ENCODE measurements at places on chromosomes 1 and 21.

GRCh38 chr1:24881034-24881433 is 49.0 kb downstream of the RUNX3 start:
- no peak for DNase-seq

- no peak for DNase-seq
Measured at GRCh38 chr1:193538003-193538354, 351.6 kb upstream of the B3GALT2 start.

GRCh38 chr1:184163674-184164465 is 112.3 kb downstream of the TSEN15 start:
- DNase-seq: no peak

GRCh38 chr1:17381161-17381560 is 9.2 kb downstream of the PADI6 start:
- no peak for DNase-seq

GRCh38 chr21:45381036-45381787 is 23.8 kb upstream of the COL18A1 start:
- no peak for DNase-seq

GRCh38 chr21:42467140-42467983 is 28.7 kb downstream of the RSPH1 start:
- no peak for DNase-seq

- no peak for DNase-seq
Measured at GRCh38 chr1:199020904-199021303, 382.1 kb downstream of the PTPRC start.

- DNase-seq: no peak
Measured at GRCh38 chr1:179881642-179882252, 338 bp upstream of the TOR1AIP1 start.

- DNase-seq: no peak
Measured at GRCh38 chr1:180280617-180281016, 50.6 kb downstream of the LHX4 start.

DNA sequence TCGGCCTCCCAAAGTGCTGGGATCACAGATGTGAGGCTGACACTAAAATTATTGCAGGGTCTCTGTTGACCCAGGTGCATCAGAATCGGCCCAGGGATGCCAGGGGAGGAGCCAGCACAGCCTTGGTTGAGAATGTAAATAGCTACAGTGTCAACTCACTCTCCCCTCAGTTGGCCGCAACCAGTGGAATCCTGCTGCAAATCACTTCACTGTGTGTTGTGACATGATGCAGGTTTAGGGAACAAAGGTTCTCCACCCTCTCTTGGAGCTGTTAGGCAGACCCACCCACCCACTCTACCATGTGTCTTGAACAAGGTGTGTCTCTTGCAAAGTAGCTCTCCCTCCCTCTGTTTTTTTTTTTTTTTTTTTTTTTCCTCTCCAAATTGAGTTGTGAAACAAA is 60.5 kb upstream of the SOD1 start:
- DNase-seq: no peak

DNA sequence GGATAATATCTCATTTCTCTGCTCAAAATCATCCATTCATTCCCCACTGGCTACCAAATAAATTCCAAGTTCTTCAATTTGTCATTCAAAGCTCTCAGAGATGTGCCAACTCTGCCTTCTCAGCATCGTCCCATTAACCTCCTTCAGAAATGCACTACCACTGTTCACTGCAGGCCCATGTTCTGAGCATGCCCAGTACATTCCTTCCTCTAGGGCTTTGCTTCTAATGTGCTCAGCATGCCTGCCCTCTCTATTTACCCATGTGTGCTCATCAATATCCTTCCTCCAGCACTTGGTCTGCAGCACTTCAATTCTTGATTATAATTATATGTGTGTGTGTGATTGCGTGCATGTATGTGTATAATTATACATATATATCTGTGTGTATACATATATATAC is 36.1 kb upstream of the RGS8 start:
- DNase-seq: no peak

DNA sequence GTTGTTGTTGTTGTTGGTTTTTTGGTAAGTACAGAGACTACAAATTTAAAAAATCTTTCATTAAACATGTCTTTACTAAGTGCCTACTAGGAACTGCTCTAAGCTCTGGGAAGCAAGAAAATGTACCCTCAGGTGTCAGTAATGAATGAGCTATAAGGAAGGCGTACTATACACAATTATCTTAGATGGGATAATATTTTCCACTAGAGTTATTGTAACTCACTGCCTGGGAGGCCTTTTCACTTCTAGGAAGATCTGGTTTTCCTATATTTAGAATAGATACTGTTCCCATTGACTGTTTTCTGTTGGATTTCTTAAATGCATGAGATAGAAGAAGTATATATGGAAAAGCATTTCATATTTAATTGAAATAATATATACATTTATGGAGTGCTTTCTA is 19.6 kb downstream of the CLIC4 start:
- DNase-seq: no peak

DNA sequence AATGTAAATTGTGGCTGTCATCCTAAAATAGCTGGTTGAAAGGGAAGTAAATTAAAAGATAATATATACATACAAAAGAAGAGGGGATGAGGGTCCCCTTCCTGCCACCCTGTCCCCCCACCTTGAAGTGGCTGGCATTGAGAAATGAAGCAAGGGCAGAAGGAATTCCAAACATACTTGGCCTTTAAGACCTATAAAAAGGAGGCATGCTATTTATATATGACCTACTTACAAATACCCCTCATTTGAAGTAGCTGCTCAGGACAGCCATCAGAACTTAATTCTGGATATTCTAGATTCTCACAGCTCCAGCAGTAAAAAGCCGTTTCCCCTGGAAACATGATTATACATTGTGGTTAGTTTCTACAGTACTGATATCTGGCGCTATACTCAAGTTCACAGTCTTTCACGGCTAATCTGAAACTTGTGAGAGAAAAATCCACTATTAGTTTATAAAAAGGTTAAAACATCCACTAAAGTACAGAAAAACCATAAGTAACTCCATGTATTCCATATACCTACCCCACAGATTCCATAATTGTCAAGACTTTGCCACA is 9.6 kb upstream of the MAP10 start:
- no peak for DNase-seq

DNA sequence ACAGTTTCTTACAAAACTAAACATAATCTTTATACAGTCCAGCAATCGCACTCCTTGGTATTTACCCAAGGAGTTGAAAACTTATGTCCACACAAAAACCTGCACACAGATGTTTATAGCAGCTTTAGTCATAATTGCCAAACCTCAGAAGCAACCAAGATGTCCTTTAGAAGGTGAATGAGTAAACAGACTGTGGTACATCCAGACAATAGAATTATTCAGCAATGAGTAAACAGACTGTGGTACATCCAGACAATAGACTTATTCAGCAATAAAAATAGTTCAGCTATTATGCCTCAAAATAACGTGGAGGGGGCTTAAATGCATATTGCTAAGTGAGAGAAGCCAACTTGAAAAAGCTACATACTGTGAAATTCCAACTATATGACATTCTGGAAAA is 87.0 kb upstream of the GALNT2 start:
- no peak for DNase-seq

Measured in NCI-H1105 (cell line).